Naive B cell (primary cell): ENCODE measurements at places on chromosomes 4 and X. TPM values are rescaled to one million over a fixed set of nuclear protein-coding genes. Genes with fewer than 3 reads are reported as not detected.

- DNase-seq, result no peak
Measured at GRCh38 chrX:152892999-152893891, 4.6 kb upstream of the ZNF185 start.

Gene DUX4
- polyA plus RNA-seq, result not detected

Gene LDB2
- not detected for polyA plus RNA-seq

DNA sequence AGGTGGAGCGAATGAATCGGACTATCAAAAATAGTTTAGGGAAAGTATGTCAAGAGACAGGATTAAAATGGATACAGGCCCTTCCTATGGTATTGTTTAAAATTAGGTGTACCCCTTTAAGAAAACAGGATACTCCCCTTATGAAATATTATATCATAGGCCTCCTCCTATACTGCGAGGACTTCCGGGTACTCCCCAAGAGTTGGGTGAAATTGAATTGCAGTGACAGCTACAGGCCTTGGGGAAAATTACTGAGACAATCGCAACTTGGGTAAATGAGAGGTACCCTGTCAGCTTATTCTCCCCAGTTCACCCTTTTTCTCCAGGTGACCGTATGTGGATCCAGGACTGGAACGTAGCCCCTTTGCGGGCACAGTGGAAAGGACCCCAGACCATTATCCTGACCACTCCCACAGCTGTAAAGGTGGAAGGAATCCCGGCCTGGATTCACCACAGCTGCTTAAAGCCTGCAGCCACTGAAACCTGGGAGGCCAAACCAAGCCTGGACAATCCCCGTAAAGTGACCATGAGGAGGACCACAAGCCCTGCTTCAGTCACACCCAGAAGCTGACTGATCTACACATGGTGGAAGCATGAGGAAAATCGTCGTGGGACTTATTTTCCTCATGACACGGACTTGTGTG, 1138.1 kb downstream of the ARAP2 start:
- DNase-seq, result no peak

GRCh38 chrX:124863303-124863702, 456.4 kb upstream of the TEX13C start:
- DNase-seq, result no peak

DNA sequence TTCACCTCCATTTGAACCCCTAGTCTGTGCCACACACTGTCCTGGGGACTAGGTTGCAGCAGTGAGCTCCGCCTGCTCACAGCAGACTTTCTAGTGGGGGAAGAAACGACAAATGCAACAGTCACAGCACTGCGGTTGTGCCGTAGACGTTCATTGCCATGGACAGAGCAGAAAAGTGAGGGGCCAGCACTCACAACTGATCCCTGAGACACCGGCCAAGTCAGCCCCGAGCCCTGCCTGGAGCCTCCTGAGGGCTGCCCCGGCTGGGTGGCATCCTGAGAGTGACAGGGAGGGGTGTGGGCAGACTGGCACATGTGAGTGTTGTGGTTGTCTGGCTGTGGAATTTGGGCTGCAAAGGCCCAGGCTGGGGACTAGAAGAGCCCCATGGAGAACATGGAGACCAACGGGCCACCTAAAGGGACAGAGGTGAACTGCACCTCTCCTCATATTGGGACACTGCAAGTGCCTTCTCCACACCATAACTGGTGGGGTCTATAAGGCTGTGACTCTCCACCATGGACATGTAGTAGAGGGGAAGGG, 4.6 kb downstream of the DUSP9 start:
- no peak for DNase-seq

Gene IL1RAPL2
- not detected for polyA plus RNA-seq

Gene LRP2BP
- 1.1 TPM for polyA plus RNA-seq

- DNase-seq, result no peak
Measured at GRCh38 chr4:155974476-155974749, 20.7 kb upstream of the CTSO start.

Gene ZNF330
- polyA plus RNA-seq, result 33.7 TPM

Gene HMX1
- polyA plus RNA-seq, result not detected

DNA sequence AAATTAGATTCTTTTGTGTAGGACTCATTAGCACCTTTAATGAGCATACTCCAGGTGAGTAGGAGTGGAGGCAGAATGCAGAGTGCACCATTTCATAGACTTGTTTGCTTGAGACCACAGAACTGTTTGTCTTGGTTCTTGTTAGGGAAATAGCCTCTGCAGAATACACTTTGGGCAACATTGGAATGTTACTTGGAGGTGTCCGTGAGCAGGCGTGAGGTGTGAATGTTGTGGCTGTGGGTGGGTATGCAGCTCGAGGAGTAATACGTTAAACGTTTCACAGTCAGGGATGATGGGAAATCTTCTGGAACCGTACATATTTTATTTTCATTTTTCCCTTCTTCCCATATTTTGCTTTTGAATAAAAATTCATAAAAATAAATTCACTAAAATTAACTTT, 31.6 kb downstream of the PAQR3 start:
- DNase-seq, result no peak

DNA sequence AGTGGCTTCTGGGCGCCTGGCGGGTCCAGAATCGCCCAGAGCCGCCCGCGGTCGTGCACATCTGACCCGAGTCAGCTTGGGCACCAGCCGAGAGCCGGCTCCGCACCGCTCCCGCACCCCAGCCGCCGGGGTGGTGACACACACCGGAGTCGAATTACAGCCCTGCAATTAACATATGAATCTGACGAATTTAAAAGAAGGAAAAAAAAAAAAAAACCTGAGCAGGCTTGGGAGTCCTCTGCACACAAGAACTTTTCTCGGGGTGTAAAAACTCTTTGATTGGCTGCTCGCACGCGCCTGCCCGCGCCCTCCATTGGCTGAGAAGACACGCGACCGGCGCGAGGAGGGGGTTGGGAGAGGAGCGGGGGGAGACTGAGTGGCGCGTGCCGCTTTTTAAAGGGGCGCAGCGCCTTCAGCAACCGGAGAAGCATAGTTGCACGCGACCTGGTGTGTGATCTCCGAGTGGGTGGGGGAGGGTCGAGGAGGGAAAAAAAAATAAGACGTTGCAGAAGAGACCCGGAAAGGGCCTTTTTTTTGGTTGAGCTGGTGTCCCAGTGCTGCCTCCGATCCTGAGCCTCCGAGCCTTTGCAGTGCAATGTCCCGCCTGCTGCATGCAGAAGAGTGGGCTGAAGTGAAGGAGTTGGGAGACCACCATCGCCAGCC, at the start of gene ATOH1:
TSS of gene ATOH1 (plus strand) at position 422 of the 663 bp plus-strand sequence. CDS start at position 596, 174 bp downstream.
- DNase-seq, result no peak

Gene SPACA5
- polyA plus RNA-seq, result not detected

DNA sequence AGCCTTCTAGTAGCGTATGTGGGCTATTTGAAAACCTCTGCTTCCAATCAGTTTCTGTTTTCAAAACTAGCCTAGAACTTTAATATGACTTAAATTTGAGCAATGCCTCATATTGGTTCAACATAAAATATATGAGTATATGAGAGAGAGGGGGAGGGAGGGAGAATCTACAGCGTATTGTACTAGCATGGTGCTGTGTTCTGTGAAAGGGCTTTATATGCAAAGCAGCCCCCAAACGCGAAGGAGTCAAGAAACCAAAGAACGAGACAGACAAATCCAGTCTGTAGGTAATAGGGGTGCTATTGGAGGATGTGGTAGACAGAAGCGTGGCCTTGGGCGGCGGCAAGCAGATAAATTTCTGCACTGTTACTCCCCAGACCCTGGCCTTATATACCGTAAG, 784 bp upstream of the ANXA5 start:
- peak; percentile 17 for DNase-seq

Gene SHROOM3
- not detected for polyA plus RNA-seq

Gene MAP9
- polyA plus RNA-seq, result 4.3 TPM

- DNase-seq, result no peak
Measured at GRCh38 chrX:109839694-109840567, 106.9 kb upstream of the ACSL4 start.

Gene MAGEA11
- not detected for polyA plus RNA-seq

GRCh38 chrX:17737986-17738713, 857 bp downstream of the SCML1 start:
- DNase-seq, result peak; percentile 41

Gene PDZD4
- polyA plus RNA-seq, result not detected

- DNase-seq, result no peak
Measured at GRCh38 chr4:18214411-18215055, 193.0 kb upstream of the LCORL start.

Gene PAGE1
- polyA plus RNA-seq, result not detected

DNA sequence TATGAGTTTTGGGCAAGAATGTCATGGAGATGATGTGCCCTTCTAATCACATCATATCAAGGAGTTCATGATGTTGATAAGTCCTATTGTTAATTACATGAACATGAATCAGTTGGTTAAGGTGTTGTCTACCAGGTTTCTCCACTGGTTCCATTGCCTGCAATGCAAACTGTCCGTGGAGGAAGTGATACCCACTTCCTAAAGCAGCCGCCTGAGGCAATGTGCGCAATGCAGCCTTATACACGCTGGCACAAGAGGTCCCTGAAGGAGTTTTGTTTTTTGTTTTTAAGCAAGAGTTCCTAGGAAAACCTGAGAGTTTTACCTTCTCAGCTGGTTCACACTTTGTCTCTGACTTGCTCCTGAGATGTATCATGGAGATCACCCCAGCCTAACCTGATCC, 5.9 kb upstream of the GPKOW start:
- DNase-seq, result peak; percentile 13

DNA sequence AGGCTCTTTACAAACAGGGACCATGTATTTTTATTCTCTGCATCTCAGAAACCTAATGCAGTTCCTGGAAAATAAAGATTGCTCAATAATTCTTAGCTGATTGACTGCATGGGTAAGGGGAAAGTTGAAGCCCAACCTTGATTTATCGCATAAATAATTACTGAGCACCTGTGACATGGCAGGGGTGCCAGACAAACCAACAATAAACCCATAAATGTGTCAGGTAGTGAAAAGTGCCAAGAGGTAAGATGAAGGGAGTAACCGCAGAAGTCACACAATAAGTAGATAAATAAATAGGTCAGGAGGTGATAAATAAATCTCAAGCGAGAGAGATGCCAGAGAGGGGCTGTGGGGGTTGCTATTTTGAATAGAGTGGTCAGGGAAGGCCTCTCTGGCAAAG, 20.1 kb upstream of the AP1S2 start:
- no peak for DNase-seq

Gene BMX
- not detected for polyA plus RNA-seq

- DNase-seq, result no peak
Measured at GRCh38 chr4:103773691-103774231, 54.0 kb upstream of the TACR3 start.

Gene MAGEA9B
- polyA plus RNA-seq, result not detected

Gene AKAP14
- not detected for polyA plus RNA-seq

Gene EDNRA
- not detected for polyA plus RNA-seq

Gene PWWP3B
- polyA plus RNA-seq, result not detected

DNA sequence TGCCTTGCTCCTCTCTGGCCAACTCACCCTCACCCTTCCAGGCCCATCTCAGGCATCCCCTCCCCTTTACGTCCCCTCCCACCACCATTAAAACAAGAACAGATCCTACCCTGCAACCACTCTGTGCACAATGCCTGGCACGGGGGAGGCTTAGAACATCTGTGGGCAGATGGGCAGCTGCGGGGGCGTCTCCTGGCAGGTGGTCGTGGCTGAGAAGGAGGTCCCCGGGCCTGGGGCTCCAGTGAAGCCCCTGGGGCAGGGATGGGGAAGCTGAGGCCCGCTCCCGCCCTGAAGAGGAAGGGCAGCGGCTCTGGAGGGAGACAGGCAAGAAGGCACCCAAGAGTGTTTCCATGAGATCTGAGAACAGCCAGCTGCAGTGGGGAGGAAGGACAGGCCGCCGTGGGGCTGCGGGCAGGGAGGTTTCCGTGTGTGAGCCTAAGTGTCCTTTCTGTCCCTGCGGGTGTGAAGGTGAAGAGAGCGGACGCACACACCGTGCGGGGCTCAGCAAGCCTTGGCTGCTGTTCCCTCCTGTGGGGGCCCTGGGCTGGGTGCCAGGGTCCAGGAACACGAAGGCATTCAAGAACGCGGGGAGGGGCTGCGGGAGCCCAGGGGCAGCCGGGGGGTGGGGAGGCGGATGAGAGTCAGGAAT, 7.8 kb upstream of the TBC1D14 start:
- no peak for DNase-seq

Gene COX7B2
- polyA plus RNA-seq, result not detected

DNA sequence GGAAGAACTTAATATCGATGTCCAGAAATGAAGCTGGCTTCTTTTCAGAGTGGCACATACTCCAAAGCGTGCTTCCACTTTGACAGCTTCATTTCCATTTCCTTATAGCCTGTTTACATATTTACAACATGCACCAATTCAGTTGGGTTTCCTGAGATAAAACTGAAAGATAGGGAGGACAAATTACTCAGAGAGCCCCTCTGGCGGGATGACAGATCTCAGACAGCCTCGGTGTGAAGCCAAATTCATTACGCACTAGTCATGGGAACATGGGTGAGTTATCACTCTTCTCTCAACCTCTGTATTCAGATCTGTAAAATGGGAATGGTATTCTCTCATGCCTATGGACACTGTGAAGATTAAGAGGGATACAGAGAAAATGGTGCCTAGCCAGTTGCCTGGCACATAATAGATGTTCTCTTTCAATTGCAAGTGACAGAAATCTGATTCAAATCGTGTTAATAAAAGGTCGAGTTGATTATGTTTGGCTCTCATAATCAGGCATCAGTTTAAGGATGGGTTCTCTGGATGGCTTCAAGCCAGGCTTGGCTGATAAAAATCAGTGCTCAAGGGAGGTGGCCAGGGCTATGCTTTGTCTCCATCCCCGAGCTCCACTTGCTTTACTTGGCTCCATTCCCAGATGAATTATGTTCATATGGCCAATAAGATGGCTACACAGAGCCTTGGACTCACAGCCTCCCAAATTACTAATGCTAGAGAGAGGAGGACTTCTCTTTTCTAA, 132.2 kb upstream of the C1QTNF7 start:
- no peak for DNase-seq

Gene GPM6B
- 0.74 TPM for polyA plus RNA-seq

- no peak for DNase-seq
Measured at GRCh38 chr4:42761804-42762203, 104.9 kb upstream of the ATP8A1 start.

Gene RNF212
- 11.6 TPM for polyA plus RNA-seq

DNA sequence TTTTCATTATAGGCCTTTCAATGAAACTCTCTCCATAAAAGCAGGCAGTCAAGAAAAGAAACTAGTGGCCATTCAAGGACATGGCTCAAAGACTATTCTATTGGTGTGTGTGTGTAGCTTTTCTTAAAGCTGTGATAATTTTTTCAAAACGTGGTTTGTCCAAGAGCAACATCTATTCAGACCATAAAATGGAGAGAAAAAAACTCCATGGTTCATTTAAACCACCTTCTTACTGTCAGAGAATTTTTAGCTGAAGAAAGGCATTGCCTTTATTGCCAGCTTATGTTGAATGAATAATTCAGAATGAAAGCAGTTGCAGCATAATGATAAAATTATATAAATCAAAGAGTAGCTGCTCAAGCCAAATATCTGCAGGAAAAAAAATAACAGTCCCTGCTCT, 325.5 kb downstream of the PCDH18 start:
- no peak for DNase-seq

DNA sequence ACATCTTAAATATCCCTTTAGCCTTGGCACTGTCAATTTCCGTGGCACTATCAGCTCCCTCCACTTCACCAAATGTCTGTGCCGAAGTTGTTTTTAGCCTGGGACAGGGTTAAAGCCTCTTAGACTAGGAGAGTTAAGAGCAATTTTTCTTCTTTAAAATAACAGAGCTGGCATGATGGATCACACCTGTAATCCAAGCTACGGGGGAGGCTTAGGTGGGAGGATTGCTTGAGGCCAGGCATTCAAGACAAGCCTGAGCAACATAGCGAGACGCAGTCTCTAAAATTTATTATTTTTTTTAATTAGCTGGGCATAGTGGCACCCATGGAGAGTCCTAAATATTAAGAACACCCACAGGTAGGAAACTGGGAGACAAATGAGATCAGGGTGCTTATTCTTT, 209.8 kb upstream of the MAGEB18 start:
- no peak for DNase-seq
